CD4-positive, alpha-beta T cell treated with Interleukin-17A for 4 hours (primary cell): ENCODE measurements at places on chromosomes 12 and 14.

- DNase-seq, result no peak
These were observed 2.2 kb upstream of the FBXO33 start for GRCh38 chr14:39434401-39434800.

DNA sequence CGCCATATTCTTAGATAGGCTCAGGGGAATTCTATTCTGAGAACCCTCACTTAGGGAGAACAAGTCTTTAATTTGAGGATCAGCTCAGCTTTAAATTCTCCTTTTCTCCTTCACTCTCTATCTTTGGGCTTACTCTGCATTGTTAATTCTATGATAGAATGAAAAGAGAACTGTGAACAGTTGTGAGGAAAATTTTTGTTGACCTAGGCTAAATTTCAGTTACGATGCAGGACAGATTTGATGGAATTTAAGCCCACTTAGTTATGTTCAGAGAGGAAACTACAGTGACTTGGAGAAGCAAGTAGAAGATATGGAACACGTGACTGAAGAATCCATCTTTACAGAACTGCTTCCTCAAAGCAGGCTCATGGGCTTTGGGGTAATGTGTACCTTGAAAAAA is 82.7 kb downstream of the TBC1D30 start:
- DNase-seq, result no peak

DNA sequence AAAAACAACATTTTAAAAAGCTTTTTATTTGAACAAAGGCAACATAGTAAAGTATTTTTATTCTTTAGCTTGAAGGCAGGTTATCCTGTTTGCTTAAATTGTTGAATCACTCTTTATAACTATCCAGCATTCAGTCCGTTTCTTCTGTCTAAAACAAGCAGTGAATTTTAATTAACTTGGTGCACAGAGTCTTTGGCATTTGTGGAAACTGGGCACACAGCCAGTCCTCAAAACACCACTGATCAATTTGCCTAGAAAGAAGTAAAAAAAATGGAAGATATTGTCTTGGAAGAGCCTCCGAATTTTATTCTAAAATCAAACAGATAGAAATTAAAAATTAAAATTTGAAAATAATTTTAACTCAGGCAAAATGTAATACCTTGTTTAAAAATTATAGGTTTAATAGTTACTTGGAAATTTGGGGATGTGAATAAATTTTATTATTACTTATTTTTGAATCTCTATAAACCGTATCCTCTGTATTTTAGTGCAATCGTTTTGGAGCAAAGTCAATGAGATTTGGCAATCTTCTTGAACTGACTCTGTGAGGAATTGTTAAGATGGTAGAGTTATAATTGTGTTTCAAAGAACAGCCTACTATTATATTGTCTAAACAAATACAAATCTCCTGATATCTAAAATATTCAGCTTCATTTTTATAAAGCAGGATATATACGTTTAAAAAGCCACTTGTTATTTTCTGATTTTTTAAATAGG is 927.0 kb downstream of the SLC16A7 start:
- no peak for DNase-seq

- DNase-seq, result no peak
These were observed 41.7 kb upstream of the ITPR2 start for GRCh38 chr12:26874501-26875296.

GRCh38 chr14:47252802-47253201 is 422.6 kb downstream of the MDGA2 start:
- no peak for DNase-seq

DNA sequence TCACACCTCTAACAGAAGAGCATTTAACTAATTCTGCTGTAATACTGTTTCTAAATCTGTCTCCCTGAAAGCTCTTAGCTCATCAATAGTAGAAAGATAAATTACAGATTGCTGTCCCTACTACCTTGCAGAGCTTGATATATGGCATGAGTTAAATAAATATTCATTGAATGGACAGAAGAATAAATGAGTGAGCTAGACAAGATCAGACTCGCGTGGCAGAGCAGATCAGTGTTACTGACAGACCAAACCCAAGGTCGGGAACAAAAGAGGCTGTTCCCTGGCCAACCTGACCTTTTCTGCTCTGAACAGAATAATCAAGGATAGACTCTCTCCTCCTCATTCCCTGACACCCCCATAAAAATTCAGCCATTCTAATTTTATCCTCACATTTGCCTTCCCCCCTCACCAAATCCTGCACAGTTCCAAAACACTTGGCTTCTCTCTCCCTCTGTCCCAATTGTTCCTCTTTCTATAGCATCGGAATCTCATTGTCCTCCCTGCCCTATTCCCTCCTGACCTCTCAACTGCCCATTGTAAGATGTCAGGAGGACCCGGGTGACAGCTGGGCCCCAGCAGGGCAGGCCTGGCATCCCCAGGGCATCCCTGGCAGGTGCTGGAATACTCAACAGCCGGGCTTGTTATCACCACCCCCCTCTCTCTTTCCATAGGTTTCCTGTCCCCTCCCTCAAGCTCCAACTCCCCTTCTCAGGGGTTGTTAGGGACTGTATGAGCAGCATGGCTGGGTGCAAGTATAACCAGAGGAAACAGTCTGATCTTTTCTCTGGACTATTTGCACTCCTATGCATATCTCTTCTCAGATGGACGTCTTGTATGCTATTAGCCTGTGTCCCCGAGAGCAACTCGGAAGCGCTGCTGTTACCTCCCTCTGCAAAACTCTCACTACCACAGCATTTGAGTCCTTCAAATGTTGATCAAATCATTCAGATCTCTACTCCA is 19.9 kb downstream of the NEUROD4 start:
- no peak for DNase-seq

DNA sequence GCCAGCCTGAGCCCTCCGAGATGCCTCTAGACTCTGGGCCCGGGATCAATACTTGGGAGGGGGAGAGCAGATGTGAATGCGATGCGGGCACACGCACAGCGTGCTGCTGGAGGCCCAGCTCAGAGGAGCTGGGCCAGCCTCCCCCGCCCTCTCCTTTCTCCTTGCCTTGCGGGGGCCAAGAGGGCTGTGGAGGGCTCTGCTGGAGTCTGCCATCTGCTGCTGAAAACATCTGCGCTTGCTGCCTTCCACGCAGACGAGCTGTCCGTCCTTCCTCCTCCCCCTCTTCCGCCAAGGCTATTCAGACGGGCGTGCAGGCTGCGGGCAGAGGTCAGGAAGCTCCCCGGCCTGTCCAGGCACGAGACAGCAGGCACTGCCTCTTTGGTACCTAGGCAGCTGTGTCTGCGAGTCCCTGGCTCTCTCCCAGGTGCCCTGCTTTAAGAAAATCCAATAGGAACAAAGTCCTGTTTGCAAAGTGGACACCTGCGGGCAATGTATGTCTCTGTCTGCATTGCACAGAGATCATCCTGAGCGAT is 75.2 kb downstream of the SPRING1 start:
- DNase-seq, result no peak

DNA sequence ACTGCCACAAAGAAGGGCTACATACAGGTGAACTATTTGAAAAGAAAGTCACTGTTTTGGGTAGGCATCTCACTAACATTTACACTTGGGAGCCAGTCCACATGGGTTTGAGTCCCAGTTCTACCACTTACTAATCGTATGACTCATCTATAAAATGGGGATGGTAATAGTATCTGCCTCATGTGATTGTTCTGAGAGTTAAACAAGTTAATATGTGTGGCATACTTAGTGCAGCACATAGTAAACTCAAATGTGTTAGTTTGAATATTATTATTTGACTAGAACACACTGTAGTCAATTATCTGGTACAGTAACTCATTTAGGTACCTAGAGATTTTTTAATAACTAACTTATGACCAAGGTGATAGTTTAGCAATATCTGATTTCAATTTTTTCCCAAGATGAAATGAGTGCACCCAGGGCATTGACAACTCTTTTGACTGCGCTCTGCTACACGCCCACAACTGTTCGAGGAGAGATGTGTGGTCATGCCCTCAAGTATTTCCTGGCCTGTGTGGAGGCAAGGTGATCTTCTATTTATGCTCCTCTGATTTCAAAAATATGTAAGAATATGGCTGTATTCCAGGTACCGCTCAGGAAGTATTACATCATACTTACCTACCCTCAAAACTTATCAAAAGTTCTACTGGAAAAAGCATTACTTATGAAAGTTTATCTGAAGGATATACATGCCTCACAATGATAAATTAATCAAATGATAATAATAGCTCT is 210.6 kb upstream of the EGLN3 start:
- peak; percentile 6 for DNase-seq

GRCh38 chr14:85728476-85729065 is 198.6 kb downstream of the FLRT2 start:
- no peak for DNase-seq

DNA sequence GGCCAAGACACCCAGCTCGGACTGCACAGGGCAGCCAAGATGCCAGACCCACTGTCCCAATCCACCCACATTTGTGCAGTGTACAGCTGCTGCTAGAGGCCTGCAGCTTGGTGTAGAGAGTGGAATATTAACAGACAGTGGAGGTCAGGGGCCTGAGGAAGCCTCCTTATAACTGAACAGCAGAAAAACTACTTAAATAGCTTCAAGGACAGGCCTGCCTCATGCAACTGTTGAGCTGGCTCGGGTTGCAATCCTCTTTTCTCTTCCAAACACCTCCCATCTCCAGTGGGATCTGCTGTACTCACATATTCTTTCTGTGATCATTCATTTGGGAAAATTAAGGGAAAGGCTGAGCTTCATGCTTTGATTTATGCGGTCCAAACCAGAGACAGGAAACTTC is 1043.2 kb upstream of the TMEM132C start:
- no peak for DNase-seq

DNA sequence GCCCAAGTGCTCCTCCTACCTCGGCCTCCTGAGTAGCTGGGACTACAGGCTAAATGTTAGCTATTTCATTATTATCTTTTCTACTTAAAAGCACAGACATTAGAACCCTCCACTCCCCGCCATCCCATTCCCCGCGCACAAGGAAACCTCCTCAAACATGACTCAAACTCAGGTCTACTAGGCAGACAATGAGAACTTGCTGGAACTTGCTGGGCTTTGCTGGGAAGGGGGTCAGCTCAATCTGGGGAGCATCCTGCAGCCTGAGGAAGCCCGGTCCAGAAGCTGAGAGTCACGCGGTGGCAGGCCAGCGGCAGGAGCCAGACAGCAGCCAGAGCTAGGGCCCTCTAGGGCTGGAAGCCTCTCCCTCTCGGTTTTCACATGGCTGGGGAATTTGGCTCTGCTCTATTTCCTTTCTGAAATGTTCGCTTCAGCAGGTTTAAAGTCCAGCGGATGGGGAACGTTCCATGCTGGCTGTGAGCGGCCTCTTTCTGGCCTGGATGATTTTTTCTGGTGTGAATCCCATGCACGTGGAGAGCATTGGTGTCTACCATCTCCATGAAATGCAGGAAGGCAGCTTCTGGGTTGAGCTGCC is 68.5 kb downstream of the SLC6A12 start:
- DNase-seq, result no peak

DNA sequence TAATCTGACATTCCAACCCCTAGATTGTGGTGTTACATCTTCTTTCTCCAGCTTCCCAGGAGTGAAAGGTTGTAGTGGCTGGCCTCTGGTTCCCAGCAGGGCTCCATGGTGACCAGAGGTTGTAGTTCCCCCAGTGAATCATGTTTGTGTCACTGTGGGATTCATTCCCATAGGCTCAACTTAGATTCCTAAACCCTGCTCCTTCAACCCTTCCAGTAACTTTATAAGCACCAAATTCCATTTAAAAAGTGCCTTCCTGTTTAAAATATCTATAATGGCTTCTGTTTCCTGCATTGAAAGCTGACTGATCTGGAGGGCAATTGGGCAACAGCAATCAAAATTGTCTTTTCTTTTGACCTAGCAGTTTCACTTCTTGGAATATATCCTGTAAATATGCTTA is 40.5 kb upstream of the TBC1D15 start:
- DNase-seq, result no peak

GRCh38 chr14:55921511-55921910 is 196.7 kb upstream of the PELI2 start:
- no peak for DNase-seq

GRCh38 chr12:5242440-5242839 is 189.5 kb upstream of the NTF3 start:
- DNase-seq, result no peak

DNA sequence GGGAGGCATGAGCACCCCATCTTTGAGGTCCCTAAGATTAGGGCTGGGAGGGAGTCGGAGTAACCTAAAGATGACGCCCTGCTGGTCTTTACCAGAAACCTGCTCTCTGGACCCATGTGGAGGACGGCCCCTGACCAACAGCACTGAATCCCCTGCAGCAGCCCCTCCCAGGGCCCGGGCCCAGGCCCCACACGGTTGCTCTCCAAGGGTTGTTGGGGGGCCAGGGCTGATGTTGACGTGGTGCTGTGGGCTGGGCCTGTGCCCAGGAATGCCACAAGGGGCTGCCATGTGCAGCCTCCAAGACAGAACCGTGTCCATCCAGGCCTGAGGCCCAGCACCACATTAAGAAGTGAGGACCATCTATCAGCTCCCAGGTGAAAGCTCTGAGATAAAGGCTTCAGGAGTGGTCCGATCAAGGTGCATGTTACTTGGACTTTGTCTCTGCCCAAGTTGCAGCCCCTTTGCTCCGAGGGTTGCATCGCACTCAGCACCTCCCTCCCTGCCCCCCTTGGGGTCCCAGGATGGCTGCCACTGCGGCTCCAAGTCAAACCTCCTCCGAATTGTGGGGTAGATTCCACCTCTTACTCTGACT is 29.6 kb downstream of the LRCOL1 start:
- DNase-seq, result no peak

GRCh38 chr14:106277503-106277902 is 751.1 kb downstream of the TMEM121 start:
- peak; percentile 67 for DNase-seq

- no peak for DNase-seq
These were observed 2.0 kb downstream of the HOXC5 start for GRCh38 chr12:54034785-54035310.

DNA sequence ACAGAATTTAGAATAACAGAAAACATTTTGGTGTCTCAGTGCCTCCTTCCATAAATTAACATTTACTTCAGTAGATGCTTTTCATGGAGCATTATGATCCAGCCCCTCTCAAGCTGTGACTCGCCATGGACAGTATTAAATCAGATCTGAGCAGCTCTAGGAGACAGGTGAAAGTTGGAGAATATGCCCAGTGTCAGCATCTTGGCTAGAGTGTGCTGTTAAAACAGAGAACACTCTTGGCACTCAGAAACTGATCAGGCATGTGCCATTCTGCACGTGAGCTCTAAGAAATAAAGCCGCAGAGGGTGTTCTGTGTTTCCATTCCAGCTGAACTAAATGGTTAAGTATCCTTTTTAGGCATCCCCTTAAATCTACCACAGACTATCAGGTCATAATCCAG is 68.0 kb downstream of the DIP2B start:
- no peak for DNase-seq
